ENCODE measurements at places on chromosomes 3 and 15.

- DNase-seq, result no peak
These were observed 36.3 kb downstream of the DUT start for GRCh38 chr15:48367483-48367882.

DNA sequence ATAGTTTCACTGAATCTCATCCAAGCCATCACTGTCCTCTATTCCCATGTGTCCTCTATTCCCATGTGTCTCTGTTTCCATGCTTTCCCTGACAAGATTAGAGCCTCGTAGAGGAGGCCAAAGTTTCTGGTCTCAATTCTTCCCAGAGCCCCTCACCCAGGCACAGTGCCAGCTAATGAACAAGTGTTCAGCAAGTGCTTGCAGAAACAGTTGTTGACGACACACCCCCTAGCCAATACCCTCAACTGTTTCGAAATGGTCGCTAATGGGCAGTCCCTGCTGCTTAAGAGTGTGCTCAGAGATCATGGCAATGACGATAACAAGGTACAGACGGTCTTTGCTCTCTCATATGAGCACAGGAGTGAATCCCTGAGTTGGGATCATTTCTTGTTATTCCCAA lies 73.4 kb downstream of the FAM174B start:
- DNase-seq, result no peak

DNA sequence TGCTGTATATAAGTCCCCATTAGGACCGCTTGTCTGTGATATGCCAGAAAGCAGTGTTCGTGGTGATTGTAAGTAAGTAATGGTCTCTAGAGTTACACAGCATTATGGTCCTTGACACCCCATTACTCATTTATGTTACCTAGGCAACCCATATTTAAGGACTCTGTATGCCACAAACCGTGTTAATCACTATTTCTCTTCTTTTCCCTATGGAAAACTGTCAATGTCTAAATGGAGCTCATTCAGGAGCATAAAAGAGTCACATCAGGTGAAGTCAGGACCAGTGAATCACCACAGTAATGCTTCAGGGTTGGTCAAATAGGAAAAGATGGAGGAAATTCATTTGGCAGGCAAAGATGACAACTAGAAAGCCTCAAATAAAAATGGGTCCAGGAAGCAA lies 146.6 kb upstream of the PEX5L start:
- no peak for DNase-seq

DNA sequence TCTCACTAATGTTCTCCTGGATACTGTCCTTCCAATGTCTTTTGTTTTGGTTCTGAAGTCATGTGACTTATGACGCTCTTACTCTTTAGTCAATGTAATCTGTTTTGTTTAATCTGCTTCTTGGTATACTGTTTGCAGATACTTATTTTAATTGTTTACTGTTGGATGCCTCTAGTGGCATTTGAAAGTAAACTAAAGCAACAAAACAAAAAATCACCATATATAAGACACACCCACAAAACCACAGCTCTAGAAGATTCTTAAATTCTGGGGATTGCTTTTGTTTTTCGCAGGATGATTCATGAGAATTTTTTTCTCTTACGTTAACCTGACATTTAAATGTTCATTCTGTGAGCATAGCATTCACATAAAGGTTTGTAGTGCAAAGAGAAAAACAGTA lies 16.8 kb downstream of the SLC25A26 start:
- no peak for DNase-seq

DNA sequence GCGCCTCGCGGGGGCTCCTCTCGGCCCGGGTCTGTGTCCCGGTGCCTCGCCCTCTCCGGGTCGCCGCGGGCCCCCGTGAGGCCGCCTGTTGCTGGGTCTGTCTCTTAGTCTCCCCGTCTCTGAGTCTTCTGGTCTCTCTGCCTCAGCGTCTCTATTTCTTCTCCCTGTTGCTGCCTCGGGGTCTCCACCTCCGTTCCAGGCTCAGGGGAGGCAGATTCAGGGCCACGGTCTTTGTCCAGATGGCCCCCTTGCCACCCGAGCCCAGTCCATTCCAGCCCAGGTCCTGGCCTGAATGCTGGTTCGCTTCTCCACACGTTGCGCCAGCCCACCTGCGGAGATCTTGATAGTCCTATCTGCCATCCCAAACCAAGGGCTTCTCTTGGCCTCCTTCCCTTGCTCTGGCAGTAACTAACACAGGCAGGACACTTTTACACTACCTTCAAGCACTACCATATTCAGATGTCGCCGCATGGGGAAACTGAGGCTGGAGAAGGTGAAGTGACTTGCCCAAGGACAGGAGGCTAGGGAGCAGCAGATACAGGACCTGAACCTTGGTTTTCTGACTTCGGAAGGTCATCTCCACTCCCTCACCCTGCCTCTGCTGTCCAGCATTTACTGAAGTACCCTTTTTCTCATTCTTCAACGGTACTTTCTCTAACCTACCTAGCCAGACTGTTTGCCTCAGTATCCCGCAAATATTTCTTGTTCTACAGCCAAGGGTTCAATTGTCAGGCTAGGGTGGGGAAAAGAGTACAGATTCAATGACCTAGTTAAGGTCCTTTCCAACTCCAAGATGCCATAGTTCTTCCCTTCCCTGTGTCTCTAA lies 616 bp upstream of the IGDCC4 start:
- DNase-seq, result no peak

- peak; percentile 46 for DNase-seq
These were observed 3.3 kb upstream of the CP start for GRCh38 chr3:149224736-149225594.

DNA sequence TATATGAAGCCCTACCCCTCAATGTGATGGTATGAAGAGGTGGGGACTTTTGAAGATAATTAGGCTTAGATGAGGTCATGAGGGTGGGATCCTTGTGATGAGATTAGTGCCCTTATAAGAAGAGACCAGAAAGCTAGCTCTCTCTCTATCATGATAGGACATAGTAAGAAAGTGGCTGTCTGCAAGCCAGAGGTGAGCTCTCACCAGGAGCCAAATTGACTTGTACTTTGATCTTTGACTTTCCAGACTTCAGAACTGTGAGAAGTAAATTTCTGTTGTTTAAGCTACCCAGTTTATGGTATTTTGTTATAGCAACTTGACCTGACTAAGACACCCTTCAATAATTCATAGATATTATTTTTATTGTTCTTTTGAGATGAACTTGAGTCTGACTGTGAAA lies 29.9 kb upstream of the MRPL3 start:
- no peak for DNase-seq

- no peak for DNase-seq
These were observed 13.9 kb upstream of the MGLL start for GRCh38 chr3:127835993-127836882.

- no peak for DNase-seq
These were observed 171.8 kb downstream of the WDR76 start for GRCh38 chr15:43998607-43999006.

GRCh38 chr3:136396916-136397315 lies 146.8 kb downstream of the PCCB start:
- no peak for DNase-seq

- no peak for DNase-seq
These were observed 356.3 kb downstream of the FOXP1 start for GRCh38 chr3:71227270-71227661.

- DNase-seq, result no peak
These were observed 243.9 kb downstream of the FAM43A start for GRCh38 chr3:194929578-194929960.

GRCh38 chr3:159082519-159082918 lies 280.7 kb downstream of the MFSD1 start:
- DNase-seq, result peak; percentile 12

- DNase-seq, result no peak
These were observed 43.1 kb upstream of the SRGAP3 start for GRCh38 chr3:9292516-9292915.

- DNase-seq, result no peak
These were observed 43.7 kb upstream of the KCNMB2 start for GRCh38 chr3:178492491-178492890.

DNA sequence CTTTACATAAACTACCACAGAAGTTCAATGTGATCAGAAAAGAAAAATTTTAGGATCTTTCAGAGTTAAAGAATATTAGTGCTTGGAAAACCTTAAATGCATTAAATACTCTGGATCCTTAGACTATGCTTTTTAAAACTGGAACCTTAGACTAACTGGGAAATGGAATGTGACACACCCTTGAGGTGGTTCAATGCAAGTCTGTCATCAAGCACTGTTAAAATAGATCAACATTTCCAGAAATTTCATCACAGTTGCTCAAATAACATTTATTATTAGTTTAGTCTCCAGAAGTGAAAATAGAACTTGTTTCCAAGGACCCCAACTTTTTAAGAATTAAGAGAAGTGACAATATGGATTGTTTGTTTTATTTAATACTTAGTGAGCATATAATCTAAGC lies 71.8 kb downstream of the GAP43 start:
- no peak for DNase-seq

DNA sequence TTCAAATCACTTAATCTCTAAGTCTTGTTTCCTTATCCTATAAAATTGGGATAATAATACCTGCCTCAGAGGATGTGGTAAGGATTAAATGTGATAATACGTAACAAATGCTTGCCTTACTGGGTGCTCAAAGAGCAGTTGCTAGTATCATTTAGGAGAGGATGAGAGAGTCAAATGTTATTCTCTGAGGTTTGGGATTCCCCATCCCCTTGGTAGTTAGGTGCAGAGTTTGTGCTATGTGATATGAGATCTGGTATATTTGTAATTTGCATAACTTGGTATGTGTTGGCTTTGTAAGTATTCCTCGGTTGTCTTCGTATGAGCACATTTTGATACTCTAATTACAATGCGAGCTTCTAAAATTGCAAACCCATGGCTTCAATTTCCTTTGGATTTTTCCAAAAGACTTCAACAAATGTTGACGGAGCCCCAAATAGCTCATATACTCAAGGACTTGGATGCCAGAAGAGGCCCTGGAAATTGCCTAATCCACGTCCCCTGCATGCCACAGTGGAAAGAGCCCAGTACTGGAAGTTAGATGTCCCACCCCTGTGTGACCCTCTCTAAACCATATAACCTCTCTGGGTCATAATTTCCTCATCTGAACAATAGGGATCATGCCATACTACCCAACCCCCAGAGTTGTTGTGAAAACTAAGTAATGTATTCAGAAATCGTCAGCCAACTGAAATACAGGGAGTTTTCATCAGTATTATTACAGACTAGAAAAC lies 85.0 kb downstream of the FBN1 start:
- DNase-seq, result no peak

GRCh38 chr3:3097958-3098357 lies 12.2 kb downstream of the IL5RA start:
- no peak for DNase-seq

- DNase-seq, result no peak
These were observed 21.0 kb downstream of the RPSA start for GRCh38 chr3:39427506-39427905.

- no peak for DNase-seq
These were observed 477.8 kb downstream of the FGF12 start for GRCh38 chr3:192249516-192249915.

GRCh38 chr3:53707222-53707621 lies 139.0 kb downstream of the CHDH start:
- DNase-seq, result no peak

GRCh38 chr3:171044835-171045793 lies 18.6 kb upstream of the SLC2A2 start:
- peak; percentile 16 for DNase-seq

DNA sequence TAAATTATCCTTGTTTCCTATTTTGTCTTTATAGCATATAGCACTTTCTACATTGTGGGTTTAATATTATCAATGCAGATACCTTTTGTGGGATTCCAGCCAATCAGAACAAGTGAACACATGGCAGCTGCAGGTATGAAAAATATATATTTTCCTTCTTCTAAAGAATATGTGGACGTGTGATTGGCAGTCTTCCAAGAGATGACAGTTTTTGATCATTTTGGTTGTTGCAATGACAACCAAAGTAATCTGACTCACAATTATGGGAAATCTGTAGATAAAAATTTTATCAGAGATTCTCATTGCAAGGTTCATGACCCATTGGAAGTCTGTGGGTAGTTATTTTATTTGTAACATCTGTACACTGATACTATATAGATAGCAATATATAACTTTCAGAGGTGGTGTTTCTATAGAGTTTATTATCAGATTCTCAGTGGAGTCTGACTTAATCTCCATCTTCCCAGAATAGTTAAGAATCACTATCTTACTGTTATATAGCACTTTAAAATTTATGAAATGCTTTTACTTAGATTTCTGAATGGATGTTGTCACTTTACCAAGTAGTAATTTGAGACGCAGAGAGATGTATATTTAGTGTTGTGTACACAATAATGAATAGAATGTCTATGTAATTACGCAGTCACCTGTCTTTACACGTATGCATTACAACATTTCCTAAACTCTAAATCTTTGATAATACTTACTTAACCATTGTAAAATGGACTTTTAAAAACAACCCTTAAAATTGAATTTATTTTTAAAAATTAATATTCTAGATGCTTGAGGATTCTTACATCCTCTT lies 82.5 kb downstream of the STT3B start:
- DNase-seq, result no peak

All from astrocyte of the cerebellum (primary cell).